NCI-H774 (cell line): ENCODE measurements at places on chromosomes 1 and 21.

- DNase-seq, result peak; percentile 14
Measured at GRCh38 chr1:28056129-28056925, 32.1 kb downstream of the EYA3 start.

DNA sequence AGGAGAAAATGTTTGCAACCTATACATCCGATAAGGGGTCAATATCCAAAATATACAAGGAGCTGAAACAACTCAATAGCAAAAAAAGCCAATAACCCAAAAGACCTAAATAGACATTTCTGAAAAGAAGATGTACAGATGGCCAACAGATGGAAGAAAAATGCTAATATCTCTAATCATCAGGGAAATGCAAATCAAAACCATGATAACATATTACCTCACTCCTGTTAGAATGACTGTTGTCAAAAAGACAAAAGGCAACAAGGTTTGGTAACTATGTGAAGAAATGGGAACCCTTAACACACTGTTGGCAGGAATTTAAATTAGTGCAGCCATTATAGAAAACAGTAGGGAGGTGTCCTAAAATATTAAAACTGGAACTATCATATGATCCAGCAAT is 74.7 kb downstream of the LEPR start:
- no peak for DNase-seq

- DNase-seq, result no peak
Measured at GRCh38 chr1:244022311-244022710, 28.8 kb upstream of the ZBTB18 start.

DNA sequence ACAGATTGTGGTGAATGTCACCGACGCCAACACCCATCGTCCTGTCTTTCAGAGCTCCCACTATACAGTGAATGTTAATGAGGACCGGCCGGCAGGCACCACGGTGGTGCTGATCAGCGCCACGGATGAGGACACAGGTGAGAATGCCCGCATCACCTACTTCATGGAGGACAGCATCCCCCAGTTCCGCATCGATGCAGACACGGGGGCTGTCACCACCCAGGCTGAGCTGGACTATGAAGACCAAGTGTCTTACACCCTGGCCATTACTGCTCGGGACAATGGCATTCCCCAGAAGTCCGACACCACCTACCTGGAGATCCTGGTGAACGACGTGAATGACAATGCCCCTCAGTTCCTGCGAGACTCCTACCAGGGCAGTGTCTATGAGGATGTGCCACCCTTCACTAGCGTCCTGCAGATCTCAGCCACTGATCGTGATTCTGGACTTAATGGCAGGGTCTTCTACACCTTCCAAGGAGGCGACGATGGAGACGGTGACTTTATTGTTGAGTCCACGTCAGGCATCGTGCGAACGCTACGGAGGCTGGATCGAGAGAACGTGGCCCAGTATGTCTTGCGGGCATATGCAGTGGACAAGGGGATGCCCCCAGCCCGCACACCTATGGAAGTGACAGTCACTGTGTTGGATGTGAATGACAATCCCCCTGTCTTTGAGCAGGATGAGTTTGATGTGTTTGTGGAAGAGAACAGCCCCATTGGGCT is 3.0 kb downstream of the CELSR2 start:
- no peak for DNase-seq

GRCh38 chr1:211675230-211676105 is at the start of gene NEK2:
TSS of gene NEK2 (minus strand) at chr1:211675621. CDS start at chr1:211675479, 142 bp downstream.
- peak; percentile 98 for DNase-seq

DNA sequence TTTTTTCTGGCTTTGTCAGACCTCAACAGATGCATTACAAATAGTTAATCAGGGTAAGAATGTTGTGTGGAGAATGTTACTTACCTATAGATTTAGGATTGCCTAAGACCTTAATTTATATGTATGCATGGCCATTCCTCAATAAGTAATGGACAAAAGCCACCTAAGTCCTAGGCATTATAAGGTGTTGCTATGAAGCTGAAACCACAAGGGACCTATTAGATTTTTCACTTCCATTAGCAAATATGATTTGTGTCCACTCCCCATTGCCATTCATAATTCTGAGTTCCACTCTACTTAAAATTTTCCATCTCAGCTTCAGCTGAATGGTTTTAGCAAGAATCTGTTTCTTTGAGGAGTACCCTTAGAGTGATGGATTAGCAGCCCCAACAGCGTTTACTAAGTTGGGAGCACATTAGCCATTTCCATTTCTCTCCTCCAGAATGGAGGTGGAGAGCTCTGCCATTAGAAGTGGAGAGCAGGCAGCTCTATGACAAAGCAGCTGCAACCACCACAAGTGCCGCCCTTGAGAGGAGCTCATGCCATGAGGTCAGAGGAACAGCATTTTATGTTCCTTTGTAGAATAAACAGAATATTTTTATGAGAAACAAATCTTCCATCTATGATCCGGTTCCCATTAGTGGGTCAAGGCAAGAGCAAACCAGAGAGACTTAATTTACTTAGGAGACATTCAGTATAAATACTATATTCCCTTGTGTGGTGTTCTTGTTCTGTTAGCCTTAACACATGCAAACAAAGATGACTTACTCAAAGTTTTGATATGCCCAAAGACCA is 28.9 kb upstream of the C1orf87 start:
- DNase-seq, result peak; percentile 4

DNA sequence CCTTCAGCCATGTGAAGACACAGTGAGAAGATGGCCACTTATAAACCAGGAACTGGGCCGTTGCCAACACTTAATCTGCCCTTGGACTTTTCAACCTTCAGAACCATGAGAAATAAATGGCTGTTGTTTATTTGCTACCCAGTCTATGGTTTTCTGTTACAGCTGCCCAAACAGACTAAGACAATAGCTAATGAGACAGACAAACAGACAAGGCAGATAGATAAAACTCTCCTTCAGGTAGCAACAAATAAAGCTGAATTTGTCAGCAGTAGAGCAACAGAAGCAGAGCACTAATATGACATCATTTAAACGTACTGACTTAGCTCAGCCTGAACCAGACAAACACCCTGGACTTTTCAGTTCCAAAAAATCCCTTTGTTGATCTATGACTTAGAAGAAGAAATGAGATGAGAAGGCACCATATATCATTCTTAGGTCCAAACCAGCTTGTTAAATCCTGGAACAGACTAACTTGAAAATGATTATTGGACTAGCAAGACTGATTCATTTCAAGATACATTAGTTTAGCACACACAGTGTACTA is 27.0 kb downstream of the ZZZ3 start:
- peak; percentile 87 for DNase-seq

GRCh38 chr1:42961312-42962091 is 2.8 kb upstream of the SLC2A1 start:
- no peak for DNase-seq

GRCh38 chr1:210726621-210727020 is 397.9 kb downstream of the HHAT start:
- DNase-seq, result no peak

- no peak for DNase-seq
Measured at GRCh38 chr1:63368131-63368530, 704 bp downstream of the ALG6 start.

GRCh38 chr1:200363264-200363933 is 46.4 kb downstream of the ZNF281 start:
- no peak for DNase-seq

DNA sequence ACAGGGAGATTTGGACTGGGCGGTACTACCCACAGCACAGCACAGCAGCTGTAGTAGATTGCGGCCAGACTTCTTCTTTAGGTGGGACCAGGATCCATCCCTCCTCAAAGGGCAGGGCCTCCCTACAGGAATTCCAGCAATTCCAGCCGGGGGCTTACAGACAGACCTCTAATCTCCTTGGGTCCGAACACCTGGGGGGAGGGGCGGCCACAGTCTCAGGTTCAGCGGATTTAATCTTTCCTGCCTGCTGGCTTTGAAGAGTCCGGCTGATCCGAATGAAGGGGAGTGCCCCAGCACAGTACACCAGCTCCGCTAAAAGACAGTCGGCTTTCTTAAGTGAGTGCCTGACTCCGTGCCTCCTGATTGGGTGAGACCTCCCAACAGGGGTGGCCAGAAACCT is 1708.5 kb downstream of the BRINP3 start:
- DNase-seq, result no peak

- peak; percentile 56 for DNase-seq
Measured at GRCh38 chr1:77342745-77343144, 60.9 kb downstream of the AK5 start.

DNA sequence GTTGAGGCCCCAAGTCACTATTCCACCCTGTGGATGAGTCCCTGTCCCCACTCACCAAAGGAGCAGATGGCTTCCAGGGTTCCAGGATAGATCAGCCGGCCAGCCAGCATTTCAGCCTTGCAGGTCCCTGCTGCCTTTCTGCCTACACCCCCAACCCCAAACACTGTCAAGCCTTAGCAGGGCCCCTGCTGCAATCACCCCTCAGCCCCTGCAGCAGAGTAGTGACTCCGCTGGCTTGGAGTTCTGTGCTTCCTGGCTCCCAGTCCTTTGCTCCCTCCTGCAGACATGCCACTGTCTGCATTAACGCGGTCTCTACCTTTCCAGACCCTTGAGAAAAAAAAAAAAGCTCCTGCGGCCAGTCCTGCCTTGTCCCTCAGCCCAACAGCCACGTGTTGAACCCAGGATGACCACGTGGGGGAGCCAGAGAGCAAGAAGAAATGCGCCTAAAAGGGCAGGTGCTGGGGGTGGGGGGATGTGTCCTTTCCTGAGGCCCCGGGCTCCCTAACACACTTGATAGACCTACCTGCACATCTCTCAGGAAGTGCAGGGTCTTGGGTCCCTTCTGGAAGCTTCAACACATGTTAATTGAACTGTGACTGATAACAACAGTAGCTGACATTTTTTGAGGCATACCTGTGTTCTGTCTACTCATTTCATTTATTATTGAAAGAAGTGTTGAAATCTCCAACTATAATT is 37.4 kb downstream of the RASSF5 start:
- DNase-seq, result peak; percentile 72

DNA sequence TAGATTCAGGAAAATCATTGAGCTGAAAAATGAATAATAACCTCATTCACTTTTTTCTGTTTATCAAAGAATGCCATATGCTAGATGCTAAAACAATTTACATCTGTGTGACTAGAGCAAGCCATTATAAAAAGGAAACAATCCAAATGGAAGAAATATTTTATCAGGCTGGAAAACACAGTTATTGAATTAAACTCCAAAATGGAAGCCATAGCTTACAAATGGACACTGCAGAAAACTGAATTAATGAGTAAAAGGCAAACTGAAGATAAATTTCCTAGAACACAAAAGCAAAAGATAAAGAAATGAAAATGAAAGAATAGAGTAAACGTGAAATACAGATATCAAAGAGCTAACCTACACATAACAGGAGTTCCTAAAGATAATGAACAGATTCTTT is 33.1 kb upstream of the IL10 start:
- DNase-seq, result no peak

DNA sequence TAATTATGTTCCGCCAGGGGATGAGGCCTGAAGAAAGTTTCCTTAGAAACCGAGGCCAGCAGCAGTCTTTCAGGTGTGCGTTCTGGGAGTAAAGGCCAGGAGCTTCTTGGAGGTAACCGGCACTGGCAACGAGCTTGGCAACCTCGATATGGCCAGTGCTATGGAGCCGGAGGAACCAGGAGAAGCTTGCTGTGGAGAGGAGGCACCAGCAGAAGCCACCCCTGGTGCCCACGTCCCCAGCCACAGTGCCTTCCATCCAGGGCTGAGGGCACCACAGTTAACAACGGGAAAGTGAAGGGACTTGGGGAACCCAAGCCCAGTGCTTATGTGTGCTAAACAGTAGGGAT is 41.5 kb upstream of the LIN9 start:
- DNase-seq, result no peak

DNA sequence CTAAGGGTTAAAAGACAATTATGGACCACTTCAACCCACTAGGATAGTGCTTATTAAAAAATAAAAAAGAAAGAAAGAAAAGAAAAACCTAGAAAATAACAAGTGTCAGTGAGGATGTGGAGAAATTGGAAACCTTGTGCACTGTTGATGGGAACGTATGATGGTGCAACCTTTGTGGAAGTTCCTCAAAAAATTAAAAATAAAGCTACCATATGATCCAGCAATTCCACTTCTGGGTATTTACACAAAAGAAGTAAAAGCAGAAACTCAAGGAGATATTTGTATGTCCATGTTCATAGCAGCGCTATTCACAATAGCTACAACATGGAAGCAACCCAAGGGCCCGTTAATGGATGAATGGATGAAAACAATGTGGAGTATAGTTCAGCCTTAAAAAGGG is 115.2 kb upstream of the ATP1A1 start:
- DNase-seq, result no peak

GRCh38 chr1:8671306-8671917 is 146.0 kb downstream of the RERE start:
- DNase-seq, result no peak

GRCh38 chr1:33171977-33172813 is 9.6 kb downstream of the TRIM62 start:
- no peak for DNase-seq

DNA sequence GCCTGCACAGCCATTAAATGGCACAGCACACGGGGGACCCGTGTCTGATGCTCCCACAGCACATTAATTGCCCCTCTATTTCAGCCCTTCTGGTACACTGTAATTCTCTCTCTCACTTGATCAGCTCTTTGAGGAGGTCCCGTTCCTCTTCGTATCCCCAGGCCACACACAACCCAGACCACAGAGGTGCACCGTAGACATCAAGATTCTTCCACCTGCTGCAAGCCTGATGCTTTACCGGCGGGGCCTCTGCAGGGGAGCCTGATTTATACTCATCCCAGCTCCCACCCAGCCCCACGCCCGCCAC is 759 bp downstream of the SMYD3 start:
- no peak for DNase-seq

DNA sequence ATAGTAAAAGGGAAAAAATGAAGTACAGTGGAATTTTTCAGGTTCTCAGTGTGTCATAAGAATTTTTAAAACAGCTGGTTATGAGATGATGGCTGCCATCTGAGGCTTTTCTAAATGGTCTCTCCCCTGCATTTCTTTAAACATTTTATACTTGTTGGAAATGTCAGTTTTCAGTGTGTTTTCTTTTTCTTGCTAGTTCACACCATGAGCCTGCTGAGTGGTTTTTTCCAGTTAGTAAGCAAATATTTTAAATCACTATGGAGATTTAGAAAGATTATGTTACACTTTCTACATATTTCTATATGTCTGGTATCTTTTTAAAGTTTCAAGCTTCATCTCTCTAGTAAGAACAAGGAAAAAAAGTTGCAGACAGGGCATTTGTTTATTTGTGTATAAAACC is 9.6 kb downstream of the RBM15 start:
- DNase-seq, result no peak

DNA sequence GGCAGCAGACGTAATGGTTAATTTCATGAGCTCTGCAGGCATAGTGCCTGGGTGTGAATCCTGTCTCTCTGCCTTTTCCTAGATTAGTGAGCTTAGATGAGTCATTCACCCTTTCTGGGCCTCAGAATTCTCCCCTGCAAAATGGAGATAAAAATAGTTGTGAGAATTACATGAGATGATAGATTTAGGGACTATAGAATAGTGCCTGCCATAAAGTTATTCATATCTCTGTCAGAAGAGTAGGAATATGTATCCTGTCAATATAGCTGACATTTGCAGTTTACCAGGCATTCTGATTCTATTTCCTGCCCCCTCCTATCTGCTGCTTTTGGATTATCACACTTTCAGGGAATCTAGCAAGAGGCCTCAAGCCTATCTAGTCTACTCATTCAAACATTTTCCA is 112.0 kb downstream of the PDE4B start:
- DNase-seq, result no peak

GRCh38 chr1:160862203-160863060 is at the start of gene CD244:
TSS of gene CD244 (minus strand) at chr1:160862887. CDS start at chr1:160862677, 210 bp downstream.
- DNase-seq, result no peak
